ENCODE measurements at places on chromosomes 2 and 18.
A peak's percentile ranks its signal among the peaks of the same experiment; 100 is the strongest.

DNA sequence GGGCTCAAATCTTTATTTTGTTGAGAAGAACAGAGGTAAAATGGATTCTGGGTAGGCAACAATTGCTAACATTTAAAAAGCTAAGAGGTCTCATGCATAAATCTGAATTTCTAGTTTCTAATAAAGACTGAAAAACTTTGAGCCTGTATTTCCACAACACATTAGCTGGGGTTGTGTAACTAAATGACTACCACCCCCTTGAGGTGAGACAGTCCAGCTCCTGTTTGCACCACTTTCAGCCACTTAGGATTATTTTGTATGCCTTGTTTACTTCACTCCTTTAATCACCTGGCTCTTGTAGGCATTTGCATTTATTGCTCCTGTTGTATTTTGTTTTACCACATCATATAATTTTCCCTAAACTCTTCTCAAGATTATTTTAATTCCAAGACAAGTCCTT, 376.6 kb downstream of the PTH2R start:
- DNase-seq, result no peak

DNA sequence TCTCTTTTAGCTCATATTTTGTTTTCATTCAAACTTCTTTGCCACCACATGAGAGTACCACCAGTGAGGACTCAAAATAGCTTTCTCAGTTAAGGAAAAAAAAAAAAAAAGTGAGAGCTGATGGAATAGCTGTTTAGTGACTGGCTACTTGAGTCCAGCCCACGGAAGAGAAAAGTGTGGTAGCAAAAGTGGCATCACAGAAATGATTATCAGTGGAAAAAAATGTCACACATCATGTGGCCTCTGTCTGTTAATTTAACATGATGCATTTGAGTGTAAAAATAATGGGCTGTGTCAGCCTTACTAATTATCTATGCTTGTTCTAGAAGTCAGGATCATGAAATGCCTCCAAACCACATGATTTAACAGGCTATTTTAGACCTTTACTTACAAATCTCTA, 132.5 kb downstream of the UBE2E3 start:
- no peak for DNase-seq

GRCh38 chr2:70709275-70710037, 58.5 kb downstream of the ADD2 start:
- no peak for DNase-seq

- no peak for DNase-seq
These were observed 194.3 kb downstream of the RTP5 start for GRCh38 chr2:242063850-242064249.

GRCh38 chr18:69626171-69626570, 225.5 kb downstream of the DOK6 start:
- peak; percentile 2 for DNase-seq

DNA sequence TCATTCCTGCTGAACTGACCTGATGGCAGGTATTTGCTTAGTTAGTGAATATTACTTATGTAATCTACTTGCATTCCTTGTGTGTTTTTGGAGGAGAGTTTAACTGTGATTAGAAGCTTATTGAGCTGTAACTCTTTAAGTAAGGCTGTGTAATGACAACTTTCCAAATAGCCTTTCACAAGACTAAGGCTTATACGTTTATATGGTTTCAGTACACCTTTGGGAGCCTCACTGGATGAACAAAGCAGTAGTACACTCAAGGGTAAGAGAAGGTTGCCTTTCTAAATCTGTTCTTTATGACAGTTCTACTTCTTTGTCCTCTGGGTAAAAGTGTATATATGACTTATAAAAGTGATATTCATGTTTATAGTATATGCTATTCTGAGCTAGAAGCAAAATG, 4.3 kb downstream of the ITPRID2 start:
- no peak for DNase-seq

DNA sequence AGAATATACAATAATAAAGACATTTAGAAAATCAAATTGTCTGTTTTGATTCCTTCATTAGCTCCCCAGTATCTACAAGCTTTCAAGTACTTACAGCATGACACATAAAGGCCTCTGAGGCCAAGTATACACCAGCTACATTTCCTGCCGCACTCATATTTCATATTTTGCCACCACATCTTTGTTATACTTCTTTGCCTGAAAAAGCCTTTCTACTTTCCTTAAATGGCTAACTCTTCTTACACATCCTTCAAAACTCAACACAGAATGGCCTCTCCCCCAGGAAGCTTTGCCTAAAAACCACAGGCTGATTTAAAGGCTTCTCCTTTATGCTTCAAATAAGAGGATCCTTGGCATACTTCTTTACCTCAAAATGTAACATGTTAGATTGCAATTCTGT, 4.5 kb downstream of the STK17B start:
- no peak for DNase-seq

GRCh38 chr2:9548506-9548905, 7.1 kb downstream of the ADAM17 start:
- no peak for DNase-seq

DNA sequence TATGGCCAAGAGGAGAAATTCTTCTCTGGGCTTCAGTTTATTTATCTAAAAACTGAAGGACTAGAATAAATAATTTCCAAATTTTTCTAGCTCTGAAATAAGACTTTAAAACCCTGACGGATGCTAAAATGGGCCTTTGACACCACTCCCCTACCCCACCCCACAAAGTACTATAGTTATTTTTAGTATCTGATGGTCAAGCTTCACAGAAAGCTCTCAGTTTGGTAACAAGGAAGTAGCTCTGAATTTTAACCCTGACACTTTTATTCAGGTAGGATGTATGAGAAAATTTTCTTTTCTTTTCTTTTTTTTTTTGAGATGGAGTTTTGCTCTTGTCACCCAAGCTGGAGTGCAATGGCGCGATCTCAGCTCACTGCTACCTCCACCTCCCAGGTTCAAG, 2.4 kb downstream of the RBKS start:
- DNase-seq, result no peak

GRCh38 chr2:128361376-128362131, 42.9 kb upstream of the HS6ST1 start:
- DNase-seq, result no peak

DNA sequence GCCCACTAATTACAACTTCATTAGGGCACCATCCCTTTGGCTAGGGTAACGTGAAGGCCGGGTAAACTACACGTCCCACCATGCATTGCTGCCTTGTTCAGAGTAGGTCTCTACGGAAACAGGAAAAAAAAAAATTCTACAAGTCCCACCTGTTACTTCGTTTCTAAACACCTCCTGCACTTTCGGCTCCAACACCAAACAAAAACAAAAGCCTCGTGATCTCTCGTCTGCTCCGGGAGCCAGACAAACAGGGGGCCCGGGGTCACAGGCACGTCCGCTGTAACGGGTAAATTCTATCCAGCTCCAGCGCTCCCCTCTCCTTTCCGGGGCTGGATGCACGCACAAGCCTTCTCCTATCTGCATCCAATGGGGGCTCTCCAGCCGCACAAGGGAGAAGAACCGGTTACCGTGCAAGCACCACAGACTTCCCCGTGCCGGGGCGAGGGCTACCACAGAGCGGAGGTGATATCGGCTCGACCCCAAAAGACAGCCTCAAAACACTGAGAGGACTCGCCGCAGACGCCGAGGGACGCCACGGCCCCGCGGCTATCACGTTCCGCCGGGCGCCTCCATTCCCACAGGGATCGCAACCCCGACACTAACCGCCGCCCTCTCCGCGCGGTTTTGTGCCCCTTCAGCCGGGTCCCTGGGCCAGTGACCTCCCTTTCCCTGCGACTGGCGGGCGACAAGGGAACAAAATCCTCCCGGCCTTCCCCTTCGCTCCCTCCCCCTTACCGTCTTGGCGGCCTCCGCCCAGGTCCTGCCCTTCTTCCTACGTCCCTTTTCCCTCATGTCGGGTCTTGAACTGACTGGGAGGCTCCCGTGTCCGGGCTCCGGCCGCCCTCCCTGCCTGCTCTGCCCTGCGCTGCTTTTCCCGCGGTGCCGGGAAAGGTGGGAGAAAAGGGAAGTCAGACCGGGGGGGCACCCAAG, 591 bp downstream of the ASXL2 start:
- DNase-seq, result peak; percentile 87

GRCh38 chr2:118014492-118014824, 588 bp upstream of the CCDC93 start:
- no peak for DNase-seq

DNA sequence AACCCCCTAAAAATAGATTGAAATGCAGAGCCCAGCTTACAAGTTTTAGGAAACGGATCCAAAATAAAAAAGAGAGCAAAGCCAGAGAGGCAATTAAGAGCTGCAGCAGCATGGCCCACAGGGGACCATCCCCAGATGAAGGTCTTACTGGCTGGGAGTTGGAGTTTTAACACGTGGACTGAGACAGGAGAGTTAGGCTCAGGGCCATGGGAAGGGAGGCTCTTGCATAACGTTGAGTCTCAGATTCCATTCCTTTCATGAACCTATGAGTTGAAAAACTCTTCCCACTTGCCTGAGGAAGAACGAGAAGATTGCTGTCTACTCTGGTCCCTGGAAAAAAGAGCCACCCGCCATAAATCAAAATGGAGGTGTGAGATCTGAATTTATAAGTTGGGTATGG, 101.8 kb upstream of the NDUFV2 start:
- no peak for DNase-seq

- no peak for DNase-seq
These were observed 42.4 kb downstream of the CYB5A start for GRCh38 chr18:74249181-74249968.

DNA sequence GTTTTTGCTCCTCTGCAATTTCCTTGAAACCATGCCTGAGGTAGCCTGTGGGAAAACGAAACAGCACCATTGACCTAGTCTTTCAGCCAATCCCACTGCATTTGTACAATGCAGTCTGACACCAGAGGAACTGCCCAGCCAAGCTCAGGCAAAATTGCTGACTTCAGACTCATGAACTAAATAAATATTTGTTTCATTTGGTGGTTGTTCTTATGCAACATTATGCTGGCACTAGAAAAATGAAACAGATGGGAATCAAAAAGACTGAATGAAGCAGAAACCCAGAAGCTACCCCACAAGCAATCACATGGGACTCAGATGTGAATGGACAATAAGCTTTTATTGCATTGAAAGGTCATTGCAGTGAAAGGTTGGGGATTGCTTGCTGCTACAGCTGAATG, 1.7 kb downstream of the NAT8 start:
- DNase-seq, result no peak

GRCh38 chr2:79099140-79099686, 11.4 kb upstream of the REG1B start:
- no peak for DNase-seq

DNA sequence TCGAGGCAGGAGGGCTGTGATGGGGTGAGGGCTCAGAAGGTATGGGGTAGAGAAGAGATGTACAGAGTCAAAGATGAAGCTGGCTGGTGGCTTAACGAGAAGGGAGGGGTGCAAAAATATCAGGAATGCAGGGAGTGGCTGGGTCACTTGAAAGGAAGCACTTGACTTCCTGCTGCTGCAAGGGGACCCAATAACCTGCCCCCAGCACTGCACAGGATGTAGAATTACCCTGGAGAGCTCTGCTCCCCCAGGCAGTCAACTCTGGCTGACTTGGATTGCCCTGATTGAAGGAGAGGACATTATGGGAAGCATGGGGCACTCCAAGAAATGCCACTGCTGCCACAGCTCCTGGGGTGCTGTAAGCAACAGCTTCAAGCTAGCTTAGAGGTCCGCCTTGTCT, 41.8 kb downstream of the CFAP221 start:
- peak; percentile 2 for DNase-seq

- DNase-seq, result no peak
These were observed 40.1 kb downstream of the AOX1 start for GRCh38 chr2:200625958-200626363.

- peak; percentile 97 for DNase-seq
These were observed 14.1 kb upstream of the MEX3C start for GRCh38 chr18:51211552-51211951.

DNA sequence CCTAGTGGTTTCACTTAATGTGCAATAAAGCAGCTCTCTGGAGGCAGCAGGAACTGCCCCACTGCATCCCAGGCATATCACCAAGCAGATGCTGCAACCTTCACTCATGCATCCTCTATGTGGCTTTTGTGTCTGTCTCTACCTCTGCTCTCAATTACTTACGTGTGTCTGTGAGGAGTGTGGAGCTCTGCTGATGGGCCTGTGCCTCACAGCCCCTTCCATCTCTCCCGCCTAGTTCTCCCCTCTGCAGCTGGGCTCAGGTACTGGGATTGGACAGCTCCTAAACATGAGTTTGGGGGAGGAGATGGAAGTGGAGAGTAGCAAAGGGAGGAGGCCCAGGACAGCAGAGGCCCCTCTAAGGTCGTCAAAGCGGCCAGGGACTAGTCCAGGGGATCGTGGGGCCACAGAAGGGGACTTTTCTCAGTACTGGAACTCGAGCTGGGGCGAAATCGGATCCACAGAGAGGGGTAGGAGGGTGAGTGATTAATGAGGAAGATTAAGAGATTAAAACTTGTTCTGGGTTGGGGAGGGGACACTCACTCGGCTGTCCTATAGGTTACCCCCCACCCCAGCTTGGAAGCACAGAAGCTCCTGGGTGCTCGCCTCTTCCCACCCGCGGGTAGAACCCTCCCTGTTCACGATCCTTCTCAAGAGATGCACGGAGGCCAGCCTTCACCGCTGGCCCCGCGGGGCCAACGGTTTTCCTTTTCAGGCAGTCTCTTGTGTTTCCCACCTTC, 2.1 kb upstream of the LBX2 start:
- DNase-seq, result no peak

DNA sequence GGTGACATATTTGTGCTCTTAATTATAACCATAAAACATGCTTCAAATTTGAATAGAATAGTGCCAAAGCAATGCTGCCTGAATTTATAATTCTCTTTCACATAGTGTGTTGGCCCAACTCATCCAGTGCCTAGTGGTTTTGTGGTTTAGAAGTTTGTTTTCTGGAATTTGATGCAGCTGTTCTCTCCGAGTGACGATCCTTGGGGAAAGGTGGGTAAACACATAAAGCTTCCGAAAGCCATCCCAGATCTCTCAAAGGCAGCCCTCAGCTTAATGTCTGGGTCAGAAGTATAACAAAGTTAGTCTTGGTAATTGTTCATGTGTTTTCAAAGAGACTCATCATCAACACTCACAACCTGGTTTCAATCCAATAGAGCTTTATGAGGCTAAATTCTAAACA, 235.6 kb upstream of the CDH2 start:
- DNase-seq, result no peak

DNA sequence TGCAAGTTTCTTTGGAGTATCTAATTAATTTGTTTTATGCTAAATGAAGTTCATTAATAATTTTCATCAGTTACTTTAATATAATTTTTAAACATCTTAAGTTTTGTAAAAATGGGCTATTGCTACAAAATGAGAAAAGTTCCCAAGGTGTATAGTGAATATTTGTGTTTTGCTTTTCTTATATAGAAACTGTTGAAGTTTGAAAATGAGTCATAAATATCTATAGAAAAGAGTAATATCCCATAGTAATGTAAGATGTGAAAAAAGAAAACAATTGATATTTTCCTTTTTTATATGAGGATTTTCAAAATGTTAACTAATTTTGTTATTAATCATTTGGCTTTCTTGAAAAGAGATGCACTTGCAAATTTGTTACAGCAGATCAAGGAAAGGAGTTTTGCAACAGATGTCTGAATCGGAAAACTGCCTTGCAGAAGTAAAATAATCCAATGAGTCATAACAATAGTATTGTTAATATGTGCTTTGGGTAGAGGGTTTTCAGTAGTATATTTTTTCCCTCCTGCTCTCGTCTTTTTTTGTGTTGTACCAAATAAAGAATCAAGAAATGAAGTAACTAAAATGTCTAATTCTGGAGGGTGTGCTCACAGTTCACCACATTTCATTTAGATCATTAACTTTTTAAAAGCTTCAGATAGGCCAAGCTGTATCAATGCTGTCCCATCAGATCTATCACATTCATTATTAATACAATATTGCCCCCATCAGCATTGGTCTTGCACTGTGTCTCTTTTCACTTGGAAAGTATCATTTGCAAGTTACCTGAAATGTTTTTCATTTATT, 15.5 kb downstream of the DUSP19 start:
- DNase-seq, result peak; percentile 7
